ENCODE measurements at places on chromosomes 2 and 18. TPM values are rescaled to one million over a fixed set of nuclear protein-coding genes. Genes with fewer than 3 reads are reported as not detected.

The LCT gene
- total RNA-seq, result under 0.01 TPM

The PRKCE gene
- 32.4 TPM for total RNA-seq

- H3K27me3 ChIP-seq, result peaks cover 11% of the 10 kb centered on the region
- peaks cover 5% of the 10 kb centered on the region for H3K4me1 ChIP-seq
- no peaks in the 10 kb centered on the region for H3K36me3 ChIP-seq
Measured at GRCh38 chr2:156396126-156396525, 40.1 kb upstream of the GPD2 start.

The ASIC4 gene
- not detected for total RNA-seq

DNA sequence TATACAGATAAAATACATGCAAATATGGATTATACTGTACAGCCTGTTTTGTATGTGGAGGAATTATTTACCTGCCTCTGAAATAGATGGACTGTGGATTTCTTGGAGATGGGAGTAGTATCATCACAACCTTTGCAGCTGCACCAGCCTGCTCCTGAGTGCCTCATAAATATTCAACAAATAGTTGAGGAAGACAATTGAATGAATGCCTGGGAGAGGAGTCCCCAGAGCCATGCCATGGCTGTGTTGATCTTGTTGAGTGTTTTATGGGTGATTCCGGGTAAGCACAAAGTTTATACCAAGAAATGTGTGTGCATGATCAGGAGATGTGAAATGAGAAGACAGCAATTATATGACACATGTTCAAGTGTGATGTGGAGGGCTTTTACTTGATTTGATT is 225.0 kb downstream of the FHOD3 start:
- no peaks in the 10 kb centered on the region for H3K27me3 ChIP-seq
- DNase-seq, result no peak
- H3K4me1 ChIP-seq, result peaks cover 14% of the 10 kb centered on the region
- no peak overlapping the region for H3K4me3 ChIP-seq

- no peaks in the 10 kb centered on the region for H3K4me1 ChIP-seq
- no peaks in the 10 kb centered on the region for H3K36me3 ChIP-seq
- no peak for DNase-seq
- H3K27ac ChIP-seq, result no peak overlapping the region
- no peak overlapping the region for H3K4me3 ChIP-seq
- no peaks in the 10 kb centered on the region for H3K27me3 ChIP-seq
Measured at GRCh38 chr2:75960472-75961009, 249.8 kb upstream of the GCFC2 start.

- peak; percentile 60 for DNase-seq
- no peak overlapping the region for H3K27ac ChIP-seq
- H3K36me3 ChIP-seq, result no peaks in the 10 kb centered on the region
- H3K4me1 ChIP-seq, result no peaks in the 10 kb centered on the region
Measured at GRCh38 chr2:140506606-140507005, 1624.2 kb downstream of the LRP1B start.

DNA sequence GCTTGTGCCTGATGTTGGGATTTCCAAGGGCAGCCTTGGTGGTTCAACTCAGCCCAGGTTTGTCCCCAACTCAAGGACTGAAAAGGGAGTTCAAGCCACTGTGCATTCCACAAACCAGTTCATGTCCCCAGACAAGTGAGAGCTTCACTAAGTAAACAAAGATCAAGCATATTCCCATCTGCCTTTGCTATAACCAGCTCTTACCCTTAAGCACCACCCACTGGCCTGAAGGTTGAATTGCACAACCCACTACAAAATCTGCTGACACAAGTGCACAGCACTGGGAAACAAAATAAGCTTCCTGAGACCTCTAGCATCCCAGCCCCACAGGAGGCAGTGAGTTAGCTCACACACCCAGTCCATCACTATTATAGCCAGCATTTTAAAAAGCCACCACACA is 516.7 kb downstream of the NR4A2 start:
- no peaks in the 10 kb centered on the region for H3K36me3 ChIP-seq
- H3K27ac ChIP-seq, result no peak overlapping the region
- no peak for DNase-seq
- H3K27me3 ChIP-seq, result no peaks in the 10 kb centered on the region
- no peak overlapping the region for H3K4me3 ChIP-seq

The CEP192 gene
- 29.0 TPM for total RNA-seq

GRCh38 chr2:60867848-60868247 is 13.5 kb upstream of the REL start:
- no peak overlapping the region for H3K4me3 ChIP-seq
- H3K27ac ChIP-seq, result no peak overlapping the region
- H3K27me3 ChIP-seq, result no peaks in the 10 kb centered on the region
- H3K36me3 ChIP-seq, result no peaks in the 10 kb centered on the region

The RBM44 gene
- total RNA-seq, result 0.18 TPM

DNA sequence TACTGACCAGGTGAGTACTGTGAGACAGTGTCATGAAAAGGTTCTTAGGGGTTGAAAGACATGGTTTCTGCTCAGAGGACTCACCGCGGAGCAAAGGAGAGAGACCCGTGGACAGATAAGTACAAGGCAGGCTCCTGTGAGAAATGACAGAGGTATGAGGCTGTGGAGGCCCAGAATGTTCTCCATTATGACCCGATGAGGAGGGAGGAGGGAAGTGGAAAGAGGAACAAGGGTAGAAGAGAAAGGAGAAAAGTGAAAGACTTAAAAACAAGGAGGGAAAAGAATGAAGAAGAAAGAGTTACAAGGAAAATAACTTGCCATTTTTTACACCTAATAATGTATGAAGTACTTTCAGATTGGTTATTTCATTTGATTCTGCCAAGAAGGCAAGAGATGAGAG is 29.8 kb downstream of the MAPRE3 start:
- H3K4me1 ChIP-seq, result peaks cover 4% of the 10 kb centered on the region
- H3K4me3 ChIP-seq, result no peak overlapping the region
- no peak overlapping the region for H3K27ac ChIP-seq
- DNase-seq, result no peak
- no peaks in the 10 kb centered on the region for H3K36me3 ChIP-seq

GRCh38 chr2:229489016-229489415 is 217.9 kb upstream of the PID1 start:
- H3K36me3 ChIP-seq, result no peaks in the 10 kb centered on the region
- H3K27me3 ChIP-seq, result no peaks in the 10 kb centered on the region
- no peak overlapping the region for H3K4me3 ChIP-seq
- H3K27ac ChIP-seq, result no peak overlapping the region

DNA sequence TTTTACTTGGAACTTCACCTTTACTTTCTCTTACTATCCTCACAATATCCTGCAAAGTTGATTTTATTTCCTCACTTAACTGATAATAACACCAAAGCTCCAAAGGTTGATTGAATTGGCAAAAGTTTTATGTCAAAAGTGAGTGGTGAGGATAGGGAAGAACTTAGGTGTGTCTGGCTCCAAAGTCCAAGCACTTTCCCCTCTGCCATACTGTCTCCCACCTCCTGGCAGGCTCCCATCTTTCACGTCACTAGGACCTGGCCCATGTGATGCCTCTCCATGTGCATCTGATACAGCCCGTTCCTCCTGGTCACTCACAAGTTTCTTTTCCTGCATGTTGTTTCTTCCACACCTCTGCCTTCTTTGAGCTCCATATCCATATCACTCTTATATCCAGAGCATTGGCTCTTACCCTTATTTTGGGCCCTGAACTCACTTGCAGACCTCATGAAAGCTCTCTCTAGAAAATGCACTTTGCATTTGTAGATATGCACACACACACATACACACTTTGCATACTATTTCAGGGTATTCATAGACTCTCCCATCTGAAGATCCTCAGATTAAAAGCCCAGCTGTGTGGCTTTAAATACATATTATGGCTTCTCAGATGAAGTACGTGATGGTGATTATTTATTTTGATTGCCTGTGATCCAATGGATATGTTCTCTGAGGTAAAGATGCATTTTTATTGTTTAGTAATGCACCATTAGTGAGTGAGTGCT is 12.3 kb downstream of the MEP1B start:
- no peaks in the 10 kb centered on the region for H3K4me1 ChIP-seq
- H3K4me3 ChIP-seq, result no peak overlapping the region
- DNase-seq, result no peak
- H3K36me3 ChIP-seq, result no peaks in the 10 kb centered on the region
- no peak overlapping the region for H3K27ac ChIP-seq
- H3K27me3 ChIP-seq, result no peaks in the 10 kb centered on the region

DNA sequence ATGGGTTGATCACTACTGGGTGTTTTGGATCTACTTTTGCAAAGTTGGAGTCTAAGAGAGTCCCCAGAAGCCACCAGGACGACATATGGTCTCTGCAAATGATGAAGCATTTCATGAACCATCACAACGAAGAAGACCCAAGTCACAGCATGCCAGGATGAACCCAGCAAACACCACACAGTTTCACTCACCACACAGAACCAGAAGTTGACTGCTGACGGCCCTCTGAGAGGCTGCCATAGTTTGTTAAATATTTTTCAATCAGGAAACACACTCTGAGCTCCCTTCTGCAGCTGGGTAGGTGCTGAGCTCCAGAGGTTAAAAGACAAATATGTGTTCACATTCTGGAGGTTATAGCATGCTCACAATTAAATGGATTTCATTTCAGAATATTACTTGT is 271.4 kb downstream of the DCDC2C start:
- H3K4me1 ChIP-seq, result no peaks in the 10 kb centered on the region
- no peaks in the 10 kb centered on the region for H3K27me3 ChIP-seq
- no peak overlapping the region for H3K4me3 ChIP-seq
- no peaks in the 10 kb centered on the region for H3K36me3 ChIP-seq
- DNase-seq, result no peak

DNA sequence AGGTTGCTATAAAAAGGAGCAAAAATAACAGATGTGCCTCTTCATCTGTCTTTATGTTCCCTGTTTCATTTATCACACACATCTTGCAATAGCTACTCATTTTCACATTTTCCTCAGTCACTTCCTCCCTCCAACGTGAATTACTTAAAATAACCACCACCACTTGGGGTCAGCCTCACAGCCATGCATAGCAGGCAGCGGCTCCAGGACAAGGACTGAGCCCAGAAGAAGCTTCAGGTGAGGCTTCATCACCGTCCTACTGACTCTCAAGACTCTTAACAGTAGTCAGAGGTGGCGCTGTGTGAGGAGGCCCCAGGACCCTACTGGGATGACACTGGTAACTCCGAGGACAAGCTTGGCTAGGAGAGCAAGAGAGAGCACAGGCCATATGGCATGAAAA is 15.5 kb upstream of the ST8SIA5 start:
- no peaks in the 10 kb centered on the region for H3K36me3 ChIP-seq
- H3K4me1 ChIP-seq, result no peaks in the 10 kb centered on the region
- no peak overlapping the region for H3K27ac ChIP-seq
- H3K4me3 ChIP-seq, result no peak overlapping the region

- no peak for DNase-seq
- H3K36me3 ChIP-seq, result no peaks in the 10 kb centered on the region
- H3K27me3 ChIP-seq, result no peaks in the 10 kb centered on the region
- no peak overlapping the region for H3K27ac ChIP-seq
- no peaks in the 10 kb centered on the region for H3K4me1 ChIP-seq
Measured at GRCh38 chr2:237820421-237820820, 21.8 kb downstream of the RBM44 start.

The NMUR1 gene
- not detected for total RNA-seq

The ANKRD53 gene
- total RNA-seq, result 0.54 TPM

DNA sequence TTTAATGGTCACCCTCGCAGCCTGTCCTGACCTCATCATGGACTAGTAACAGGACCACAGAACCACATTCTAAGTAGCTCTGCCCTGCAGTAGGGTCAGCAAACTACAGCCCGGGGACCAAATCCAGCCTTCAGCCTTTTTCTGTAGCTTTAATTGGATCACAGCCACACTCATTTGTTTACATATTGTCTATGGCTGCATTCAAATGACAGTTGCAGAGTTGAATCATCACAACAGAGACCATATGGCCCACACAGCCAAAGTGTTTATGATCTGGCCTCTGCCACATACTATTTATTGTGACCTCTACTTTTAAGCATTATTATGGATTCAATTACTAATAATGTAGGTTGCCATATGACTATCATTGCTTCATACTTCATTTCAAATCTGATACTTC is 47.7 kb downstream of the MAP3K19 start:
- H3K36me3 ChIP-seq, result no peaks in the 10 kb centered on the region
- no peak overlapping the region for H3K27ac ChIP-seq

The MAPK4 gene
- total RNA-seq, result not detected
